ENCODE measurements at places on chromosomes 12 and 14.

- DNase-seq = peak; percentile 51
Observed at GRCh38 chr14:79090641-79091180, 920.5 kb downstream of the NRXN3 start.

GRCh38 chr12:46981622-46982021 lies 97.8 kb upstream of the PCED1B start:
- DNase-seq = no peak

DNA sequence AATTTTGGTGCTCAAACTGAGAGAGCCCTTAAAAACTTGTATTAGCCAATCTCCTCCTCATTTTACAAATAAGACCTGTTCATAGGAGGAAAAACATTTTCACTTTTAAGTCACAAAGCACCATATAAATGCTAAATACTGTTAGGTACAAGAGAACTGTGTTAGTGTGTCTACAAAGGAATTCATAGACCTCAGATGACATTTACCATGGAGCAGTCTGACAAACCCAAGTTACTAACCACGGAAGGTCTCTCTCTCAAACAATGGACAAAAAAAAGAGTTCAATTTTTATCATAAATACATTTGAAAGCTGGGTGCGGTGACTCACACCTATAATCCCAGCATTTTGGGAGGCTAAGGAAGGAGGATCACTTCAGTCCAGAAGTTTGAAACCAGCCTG lies 10.0 kb downstream of the SBNO1 start:
- no peak for DNase-seq

DNA sequence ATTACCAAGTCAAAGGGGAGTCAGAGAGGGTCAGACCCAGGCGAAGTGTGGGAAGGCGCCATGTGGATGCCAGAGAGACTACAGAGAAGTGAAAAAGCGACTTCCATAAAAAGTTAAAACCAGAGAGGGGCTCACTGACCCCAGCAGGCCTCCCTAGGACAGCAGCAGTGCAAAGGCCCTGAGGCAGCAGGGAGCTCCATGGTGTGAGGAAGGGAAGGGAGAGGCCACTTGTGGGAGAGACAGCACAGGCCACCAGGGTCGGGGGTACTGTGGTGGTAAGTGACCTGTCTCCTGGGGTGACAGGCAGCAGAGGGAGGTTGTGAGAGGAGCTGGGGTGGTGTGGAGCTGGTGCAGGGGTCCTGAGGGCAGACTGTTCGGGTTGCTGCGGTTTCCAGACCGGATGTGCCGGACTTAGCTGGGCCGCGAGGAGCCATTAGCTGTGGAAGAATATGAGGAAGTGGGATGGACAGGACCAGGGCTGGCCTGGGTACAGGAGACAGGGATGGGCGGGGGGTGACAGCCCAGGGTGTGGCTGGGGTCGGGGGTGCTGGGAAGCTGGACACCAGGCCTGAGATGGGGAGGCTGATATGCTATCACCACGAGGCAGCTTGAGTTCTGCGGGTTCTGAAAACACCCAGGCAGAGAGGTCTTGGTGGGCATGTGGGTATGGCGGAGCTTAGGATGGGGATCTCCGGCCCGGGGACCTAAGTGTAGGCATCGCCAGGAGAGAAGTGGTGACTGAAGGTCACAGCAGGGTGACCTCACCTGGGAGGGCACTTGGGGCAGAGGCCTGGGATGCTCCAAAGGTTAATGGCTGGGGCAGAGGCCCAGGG lies 22.7 kb downstream of the SETD1B start:
- DNase-seq = no peak

- no peak for DNase-seq
Observed at GRCh38 chr12:123126294-123127181, 24.4 kb downstream of the PITPNM2 start.

DNA sequence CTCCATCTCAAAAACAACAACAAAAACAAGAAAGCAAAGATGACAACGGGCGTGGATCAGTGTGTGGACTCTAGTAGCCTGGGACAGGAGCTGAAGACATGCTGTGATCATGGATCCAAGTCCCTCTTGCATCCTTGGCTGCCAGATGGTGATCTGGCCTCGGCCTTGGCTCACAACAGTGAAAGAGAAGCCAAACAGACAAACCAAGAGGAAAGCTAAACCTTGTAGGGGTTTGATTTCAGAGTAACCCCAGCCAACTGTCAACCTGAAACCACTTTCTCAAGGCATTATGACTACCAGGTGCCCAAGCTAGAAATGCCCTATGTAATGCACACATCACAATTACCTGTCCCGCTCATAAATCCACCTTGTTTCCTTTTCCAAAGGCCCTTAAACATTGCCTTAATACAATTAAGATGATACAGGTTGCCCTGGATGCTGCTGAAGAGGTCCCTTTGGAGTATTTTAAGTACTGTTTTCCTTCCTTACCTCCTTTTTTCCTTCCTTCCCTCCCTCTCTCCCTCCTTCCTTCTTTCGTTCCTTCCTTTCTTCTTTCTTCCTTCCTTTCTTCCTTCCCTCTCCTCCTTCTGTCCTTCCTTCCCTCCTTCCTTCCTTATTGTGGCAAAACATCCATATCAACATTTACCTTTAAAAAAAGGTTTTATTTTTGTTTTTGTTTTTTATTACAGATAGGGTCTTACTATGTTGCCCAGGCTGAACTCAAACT lies 41.4 kb upstream of the NINJ2 start:
- DNase-seq = no peak

DNA sequence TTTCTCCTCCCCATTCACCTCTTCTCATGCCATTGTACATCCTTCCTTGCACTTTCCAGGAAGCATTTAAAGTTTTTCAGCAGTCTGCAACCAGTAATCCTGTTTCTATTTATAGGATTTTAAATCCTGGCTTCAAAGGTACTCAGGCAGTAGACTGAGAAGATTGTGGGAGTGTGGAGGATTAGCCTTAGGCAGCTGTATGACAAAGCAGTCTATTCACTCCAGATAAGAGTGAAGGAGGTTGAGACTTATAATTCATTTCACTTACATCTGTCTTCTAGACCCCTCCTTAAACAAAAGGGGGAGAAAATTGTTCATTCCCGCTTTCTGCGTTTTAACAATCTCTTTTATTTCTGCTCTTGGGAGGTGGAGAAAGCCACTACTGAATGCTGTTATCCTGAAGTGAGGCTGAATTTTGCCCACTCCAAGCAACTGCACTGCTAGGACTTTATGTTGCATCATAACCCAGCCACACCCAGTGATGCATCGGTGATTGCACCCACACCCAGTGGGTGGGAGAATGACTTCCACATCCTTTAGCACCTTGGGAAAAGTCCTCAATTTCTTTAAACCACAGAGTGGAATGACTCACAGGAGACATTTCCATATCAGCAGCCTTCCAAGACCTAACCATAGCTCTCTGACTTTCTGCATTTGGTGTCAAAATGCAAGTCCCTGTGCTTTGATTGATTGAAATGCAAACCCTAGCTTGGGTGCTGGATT lies 382.5 kb upstream of the ATP2B1 start:
- peak; percentile 76 for DNase-seq

- no peak for DNase-seq
Observed at GRCh38 chr14:105420974-105421674, 1.5 kb downstream of the MTA1 start.

DNA sequence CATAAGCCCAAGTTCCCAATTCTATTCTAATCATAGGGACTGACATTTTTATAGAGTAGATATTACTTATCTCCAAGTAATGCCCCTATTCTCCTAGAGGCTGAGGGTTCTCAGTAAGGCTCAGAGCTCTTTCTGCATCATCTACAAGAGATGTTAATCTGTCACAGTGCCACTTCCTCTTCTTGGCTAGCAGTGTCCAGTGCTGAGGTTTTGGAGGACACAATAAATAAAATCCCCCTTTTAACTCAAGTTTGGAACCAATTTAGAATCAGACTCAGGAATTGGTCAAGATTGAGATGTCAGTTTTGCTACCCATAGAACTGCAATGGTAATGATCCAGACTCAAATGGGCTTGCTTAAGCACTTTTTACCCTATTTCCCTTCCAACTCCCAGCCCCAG lies 154.1 kb upstream of the ARID2 start:
- no peak for DNase-seq
